ENCODE measurements at places on chromosomes 3 and 15. TPM values are rescaled to one million over a fixed set of nuclear protein-coding genes. Genes with fewer than 3 reads are reported as not detected.

The TMC3 gene
- total RNA-seq: not detected

The COL6A6 gene
- total RNA-seq: not detected

The IQCH gene
- total RNA-seq: 1.4 TPM

The CHRNB4 gene
- total RNA-seq: not detected

The RAB43 gene
- 27.7 TPM for total RNA-seq

The GRAMD1C gene
- 20.2 TPM for total RNA-seq

The TRA2B gene
- total RNA-seq: 333 TPM

The CHRM5 gene
- total RNA-seq: not detected

The HPS3 gene
- total RNA-seq: 16.4 TPM

The AZI2 gene
- total RNA-seq: 43.7 TPM

The CNTN6 gene
- not detected for total RNA-seq

The FHIT gene
- 1.1 TPM for total RNA-seq

The EDEM1 gene
- total RNA-seq: 26.2 TPM

The SYNM gene
- total RNA-seq: 5.9 TPM

The LRRC58 gene
- 16.9 TPM for total RNA-seq

Measured in pulmonary artery endothelial cell (primary cell).